ENCODE measurements at places on chromosomes 13 and 19.

- no peak for DNase-seq
Observed at GRCh38 chr13:32150239-32150638, 118.7 kb downstream of the FRY start.

DNA sequence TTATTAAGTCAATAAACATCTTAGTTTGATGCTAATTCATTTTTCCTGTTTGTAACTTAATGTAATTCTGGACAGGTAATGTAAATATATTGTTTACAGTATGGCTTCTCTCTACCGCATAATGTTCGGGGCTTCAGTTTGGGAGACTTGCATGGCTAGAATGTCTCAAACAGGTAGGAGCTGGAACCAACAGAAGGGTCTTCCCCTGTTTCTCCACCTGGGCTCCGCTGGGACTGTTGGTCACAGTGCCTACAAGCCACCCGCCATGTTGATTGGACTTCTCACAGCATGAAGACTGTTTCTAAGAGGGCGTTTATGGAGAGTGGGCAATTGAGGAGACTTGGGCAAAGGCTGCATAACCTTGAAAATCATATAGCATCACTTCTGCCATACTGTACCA lies 148.6 kb downstream of the UFM1 start:
- DNase-seq, result no peak

- no peak for DNase-seq
Observed at GRCh38 chr13:48224701-48225100, 8.3 kb upstream of the ITM2B start.

- DNase-seq, result no peak
Observed at GRCh38 chr19:7559102-7559501, 23.6 kb downstream of the PNPLA6 start.

DNA sequence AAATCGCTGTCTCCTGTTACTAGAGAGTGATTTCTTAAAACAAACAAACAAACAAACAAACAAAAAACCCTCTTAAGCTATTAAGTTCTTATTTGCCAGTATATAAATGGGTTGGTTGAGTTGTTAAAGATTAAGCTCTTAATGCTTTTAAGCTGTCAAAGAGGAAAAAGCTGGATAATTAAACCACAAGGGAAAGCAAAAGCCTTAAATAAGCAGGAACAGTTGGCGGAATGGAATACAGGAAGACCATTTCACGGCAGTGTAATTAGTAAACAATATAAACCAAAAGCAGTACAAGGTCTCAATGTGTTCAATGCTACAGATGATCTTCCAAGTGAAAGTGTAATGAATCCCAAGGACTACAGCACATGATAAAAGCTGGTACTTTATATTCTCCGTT lies 32.2 kb upstream of the GGACT start:
- no peak for DNase-seq

DNA sequence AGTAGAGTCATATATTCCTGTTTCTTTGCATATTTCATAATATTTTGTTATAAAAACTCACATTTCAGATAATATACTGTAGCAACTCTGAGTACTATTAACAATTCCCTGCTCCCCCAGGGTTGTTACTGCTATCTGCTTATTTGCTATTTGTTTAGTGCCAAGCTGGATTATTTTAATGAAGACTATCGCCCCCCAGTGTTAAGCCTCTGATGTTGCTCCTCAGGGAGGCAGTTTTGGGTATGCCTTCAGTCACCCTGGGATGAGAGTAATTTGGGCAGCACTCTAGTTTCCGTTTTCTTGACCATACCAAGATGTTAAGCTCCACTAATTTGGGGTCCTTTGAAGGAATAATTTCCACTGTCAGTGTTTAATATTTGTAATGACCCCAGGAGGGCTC lies 46.0 kb downstream of the MICU2 start:
- DNase-seq, result peak; percentile 14

- peak; percentile 79 for DNase-seq
Observed at GRCh38 chr13:47673009-47673850, 327.8 kb downstream of the SUCLA2 start.

All from fibroblast of skin of back (primary cell).